ENCODE measurements at places on chromosomes 13 and 19.

DNA sequence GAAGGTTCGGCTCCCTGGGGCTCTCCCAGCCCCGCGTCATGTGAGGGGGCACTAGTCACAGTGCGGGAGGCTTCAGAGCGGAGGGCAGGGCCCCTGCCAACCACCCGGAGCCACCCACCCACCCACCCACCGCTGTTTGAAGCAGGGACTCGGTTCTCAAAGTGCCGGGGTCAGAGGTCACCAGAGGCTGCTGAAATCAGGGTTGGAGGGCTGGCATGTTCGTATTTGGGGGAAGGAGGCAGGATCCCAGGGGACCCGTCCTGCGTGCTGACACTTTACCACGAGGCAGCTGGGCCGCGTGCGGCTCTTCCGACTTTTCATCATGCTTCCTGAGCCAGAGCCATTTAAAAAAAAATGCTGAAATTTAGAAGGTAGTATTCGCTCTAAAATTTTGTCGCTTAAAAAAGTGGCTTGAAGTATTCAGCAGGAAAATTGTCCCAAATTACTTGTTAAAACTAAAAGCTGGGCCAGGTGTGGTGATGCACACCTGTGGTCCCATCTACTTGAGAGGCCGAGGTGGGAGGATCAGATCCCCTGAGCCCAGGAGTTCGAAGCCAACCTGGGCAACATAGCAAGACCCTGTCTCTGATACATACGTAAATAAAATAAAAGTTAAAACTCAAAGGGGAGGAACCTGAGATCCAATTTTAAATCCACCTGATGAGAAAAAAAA lies 21.2 kb downstream of the ATP11A start:
- no peak for DNase-seq

GRCh38 chr13:37136187-37136586 lies 30.7 kb upstream of the CSNK1A1L start:
- no peak for DNase-seq

- DNase-seq, result no peak
These were observed 1721.9 kb downstream of the OLFM4 start for GRCh38 chr13:54750521-54750920.

- DNase-seq, result no peak
These were observed 9.4 kb downstream of the USHBP1 start for GRCh38 chr19:17255150-17255621.

- DNase-seq, result no peak
These were observed 117.9 kb downstream of the EFNB2 start for GRCh38 chr13:106417467-106418110.

DNA sequence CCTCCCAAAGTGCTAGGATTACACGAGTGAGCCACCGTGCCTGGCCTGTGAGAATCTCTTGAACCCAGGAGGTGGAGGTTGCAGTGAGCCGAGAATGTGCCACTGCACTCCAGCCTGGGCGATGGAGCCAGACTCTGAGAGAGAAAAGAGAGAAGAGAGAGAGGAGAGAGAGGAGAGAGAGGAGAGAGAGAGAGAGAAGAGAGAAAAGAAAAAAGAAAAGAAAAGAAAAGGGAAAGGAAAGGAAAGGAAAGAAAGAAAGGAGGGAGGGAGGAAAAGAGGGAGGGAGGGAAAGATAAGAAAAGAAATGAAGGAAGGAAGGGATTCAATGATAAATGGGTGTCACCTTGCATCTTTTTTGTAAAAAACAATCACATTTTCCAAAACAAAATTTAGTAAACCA lies 23.0 kb upstream of the PSPC1 start:
- no peak for DNase-seq

GRCh38 chr19:34681478-34681877 lies 4.0 kb downstream of the ZNF302 start:
- no peak for DNase-seq

DNA sequence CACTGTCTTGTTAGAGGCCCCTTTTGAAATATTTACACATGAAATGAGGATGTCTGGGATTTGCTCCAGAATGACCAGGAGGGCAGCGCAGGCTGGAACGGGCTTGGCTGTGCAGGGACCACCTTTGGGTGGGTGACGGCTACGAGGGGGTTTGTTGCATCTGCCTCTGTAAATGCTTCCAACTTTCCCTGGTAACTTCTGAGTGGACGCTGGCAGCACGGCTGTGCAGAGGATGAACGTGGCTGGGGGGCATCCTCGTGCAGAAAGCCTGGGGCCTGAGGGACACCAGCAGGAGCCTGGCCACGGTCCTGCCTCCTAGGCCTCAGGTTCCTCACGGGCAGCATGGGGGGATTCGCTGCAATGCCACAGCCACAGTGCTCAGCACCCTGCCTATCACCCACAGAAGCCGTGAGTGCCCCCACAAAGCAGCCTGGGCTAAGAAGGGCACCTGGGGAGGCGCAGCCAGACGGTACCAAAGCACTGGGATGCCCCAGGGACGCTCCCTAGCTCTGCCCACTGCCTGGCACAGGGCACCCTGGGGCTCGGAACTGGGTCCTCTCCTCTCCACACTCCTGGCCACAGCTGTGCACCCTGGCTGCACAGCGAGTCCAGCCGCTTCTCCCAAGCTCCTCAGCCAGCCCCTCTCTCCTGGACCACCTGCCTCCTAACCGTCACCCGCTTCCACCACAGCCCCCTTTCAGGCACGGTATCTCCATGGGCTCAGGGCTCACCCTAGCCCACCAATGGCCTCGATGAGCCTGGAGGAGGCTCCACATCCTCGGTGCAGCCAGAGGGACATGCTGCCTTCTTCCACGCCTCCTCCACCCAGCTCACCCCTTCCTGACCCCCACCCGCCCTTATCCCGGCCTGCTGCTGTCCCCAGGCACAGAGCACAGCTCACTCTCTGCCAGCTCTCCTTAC lies 44.5 kb downstream of the MLLT1 start:
- DNase-seq, result no peak

DNA sequence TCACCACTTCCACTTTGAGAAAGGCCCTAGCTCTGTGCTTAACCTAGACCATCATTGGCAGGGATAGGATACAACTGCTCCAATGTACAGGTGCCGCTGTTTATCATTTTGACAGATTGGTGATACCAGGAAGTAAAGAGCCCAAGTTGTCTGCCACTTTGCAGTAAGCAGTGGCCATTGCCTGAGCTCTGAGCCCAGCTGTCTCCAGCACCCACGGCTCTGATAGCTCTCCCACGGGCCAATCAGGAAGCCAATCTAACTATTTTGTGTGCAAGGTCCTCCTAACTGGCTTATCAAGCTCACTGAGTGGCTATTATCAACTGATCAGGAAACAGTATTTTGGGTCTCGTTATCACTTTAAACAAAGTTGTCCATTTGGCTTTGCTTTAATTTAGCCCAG lies 181.1 kb downstream of the DCT start:
- DNase-seq, result no peak

DNA sequence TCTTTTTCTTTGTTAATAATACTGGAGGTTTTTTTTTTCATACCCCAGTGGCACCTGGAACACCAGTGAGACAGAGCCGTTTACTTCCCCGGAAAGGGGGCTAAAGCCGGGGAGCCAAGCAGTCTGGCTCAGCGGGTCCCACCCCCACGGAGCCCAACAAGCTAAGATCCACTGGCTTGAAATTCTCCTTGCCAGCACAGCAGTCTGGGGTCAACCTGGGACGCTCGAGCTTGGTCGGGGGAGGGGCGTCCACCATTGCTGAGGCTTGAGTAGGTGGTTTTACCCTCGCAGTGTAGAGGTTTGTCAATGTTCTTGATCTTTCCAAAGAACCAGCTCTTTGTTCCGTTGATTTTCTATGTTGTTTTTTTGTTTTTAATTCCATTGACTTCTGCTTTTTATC lies 94.6 kb upstream of the DIAPH3 start:
- no peak for DNase-seq

GRCh38 chr19:16514383-16515019 lies 18.3 kb downstream of the C19orf44 start:
- no peak for DNase-seq

GRCh38 chr13:66407128-66407527 lies 823.0 kb downstream of the PCDH9 start:
- no peak for DNase-seq

Data from memory B cell (primary cell).